Dermis lymphatic vessel endothelial cell (primary cell): ENCODE measurements at places on chromosomes 12 and 14. TPM values are rescaled to one million over a fixed set of nuclear protein-coding genes. Genes with fewer than 3 reads are reported as not detected.

Gene LTBR
- total RNA-seq = 25.5 and 28.2 TPM in 2 replicates

Gene NPAS3
- 0.34 and 0.43 TPM in 2 replicates for total RNA-seq

Gene ZFHX2
- total RNA-seq = 0.09 and 0.11 TPM in 2 replicates

Gene PRH1
- 7.6 and 10.3 TPM in 2 replicates for total RNA-seq

Gene RERG
- total RNA-seq = not detected in 2 replicates

Gene KDM2B
- total RNA-seq = 20.9 and 23.2 TPM in 2 replicates

Gene KLRC1
- not detected in 2 replicates for total RNA-seq

Gene TXNDC16
- 4.2 and 5.3 TPM in 2 replicates for total RNA-seq

Gene A2ML1
- not detected in 2 replicates for total RNA-seq

Gene FBXW8
- total RNA-seq = 8.8 and 11.6 TPM in 2 replicates

Gene BDKRB1
- not detected in 2 replicates for total RNA-seq

Gene MCRS1
- 41.7 and 43.9 TPM in 2 replicates for total RNA-seq

Gene ADAMTS20
- total RNA-seq = not detected in 2 replicates

Gene OAS1
- total RNA-seq = 17.7 and 24.2 TPM in 2 replicates

Gene KCNC2
- not detected in 2 replicates for total RNA-seq

Gene TCL1B
- not detected in 2 replicates for total RNA-seq

Gene SBNO1
- total RNA-seq = 21.7 and 26.5 TPM in 2 replicates

Gene TEAD4
- total RNA-seq = 17.5 and 18.4 TPM in 2 replicates

Gene HVCN1
- 4.9 and 5.6 TPM in 2 replicates for total RNA-seq
